Large intestine (tissue), 12 donors: ENCODE measurements at places on chromosomes 5 and 9.

GRCh38 chr5:143536364-143536763 lies 132.9 kb upstream of the NR3C1 start:
- DNase-seq: no peak

DNA sequence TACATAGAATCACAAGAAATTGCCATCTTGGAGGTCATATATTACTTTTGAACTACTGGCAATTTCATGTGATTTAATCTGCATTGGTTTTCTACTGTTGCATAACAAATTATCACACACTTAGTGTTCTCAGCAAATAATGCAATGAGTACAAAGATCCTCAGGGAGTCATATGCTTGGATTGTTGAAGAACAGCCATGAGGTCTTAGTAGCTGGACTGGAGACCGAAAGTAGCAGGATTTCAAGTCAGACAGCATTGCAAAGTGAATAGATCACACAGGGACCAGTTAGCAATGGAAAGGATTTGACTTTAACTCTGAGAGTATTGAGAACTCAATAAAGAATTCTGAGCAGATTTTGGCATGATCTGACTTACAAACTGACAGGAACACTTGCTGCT lies 32.2 kb upstream of the FRMD3 start:
- DNase-seq: peak; percentile 85

DNA sequence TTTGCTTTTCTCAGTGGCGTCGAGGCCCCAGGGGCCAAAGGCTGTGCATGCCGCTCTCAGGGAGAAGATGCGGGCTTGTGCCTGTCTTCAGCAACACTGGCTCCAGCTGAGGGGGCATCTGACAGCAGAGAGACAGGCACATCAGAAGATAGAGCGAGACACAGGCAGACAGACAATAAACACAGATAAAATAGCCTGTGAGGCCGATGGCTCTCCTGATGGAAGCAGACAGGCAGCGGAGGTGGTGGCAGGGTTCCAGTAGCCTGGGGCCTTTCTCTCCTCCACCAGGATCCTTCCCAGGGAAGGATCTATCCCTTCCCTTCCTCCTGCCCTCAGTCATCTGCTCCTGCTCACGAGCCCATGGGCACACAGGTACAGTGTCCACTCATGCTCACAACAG lies 16.6 kb upstream of the UNC5A start:
- DNase-seq: no peak

DNA sequence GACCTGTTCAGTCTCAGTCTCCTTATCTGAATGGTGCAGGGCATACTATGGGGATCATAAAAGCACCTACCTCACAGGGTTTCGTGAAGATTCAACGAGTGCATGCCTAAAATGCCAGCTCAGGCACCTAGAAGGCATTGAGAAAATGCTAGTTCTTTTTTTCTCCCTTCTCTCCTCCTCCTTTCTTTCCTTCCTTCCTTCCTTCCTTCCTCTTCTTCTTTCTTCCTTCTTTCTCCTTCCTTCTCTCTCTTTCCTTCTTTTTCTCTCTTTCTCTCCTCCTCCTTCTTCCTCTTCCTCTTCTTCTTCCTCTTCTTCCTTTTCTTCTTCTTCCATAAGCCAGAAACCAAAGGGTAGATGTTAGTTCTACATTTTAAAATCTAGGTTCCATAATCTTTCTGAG lies 12.3 kb upstream of the RAB14 start:
- no peak for DNase-seq

DNA sequence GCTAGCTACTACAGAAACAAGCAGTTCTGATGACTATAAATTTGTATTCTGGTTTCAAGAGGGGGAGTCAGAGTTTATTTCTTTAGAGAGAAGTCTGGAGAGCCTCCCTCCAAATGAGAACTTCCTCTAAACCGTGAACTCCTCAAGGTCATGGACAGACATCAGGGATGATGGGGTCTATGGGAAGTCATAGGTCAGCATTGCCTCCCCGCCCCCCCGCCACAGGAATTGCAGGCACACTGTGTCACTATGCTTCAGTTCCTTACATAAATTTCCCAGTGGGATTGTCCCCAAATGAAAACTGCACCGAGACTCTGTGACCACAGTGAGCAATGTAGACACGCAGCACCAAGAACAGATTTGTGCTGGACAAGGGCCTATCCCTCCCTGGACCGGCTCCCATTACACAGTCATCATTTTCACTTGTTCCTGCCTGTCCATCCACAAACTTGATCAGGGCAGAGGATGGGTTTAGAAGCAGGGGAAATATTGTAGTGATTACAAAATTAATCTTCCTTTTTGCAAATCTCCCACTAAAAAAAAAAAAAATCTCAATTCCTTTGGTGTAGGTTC lies 300.3 kb downstream of the EFNA5 start:
- no peak for DNase-seq

GRCh38 chr5:145408048-145408341 lies 427.1 kb downstream of the PRELID2 start:
- no peak for DNase-seq

GRCh38 chr5:180557217-180557809 lies 34.0 kb downstream of the SCGB3A1 start:
- DNase-seq: no peak

DNA sequence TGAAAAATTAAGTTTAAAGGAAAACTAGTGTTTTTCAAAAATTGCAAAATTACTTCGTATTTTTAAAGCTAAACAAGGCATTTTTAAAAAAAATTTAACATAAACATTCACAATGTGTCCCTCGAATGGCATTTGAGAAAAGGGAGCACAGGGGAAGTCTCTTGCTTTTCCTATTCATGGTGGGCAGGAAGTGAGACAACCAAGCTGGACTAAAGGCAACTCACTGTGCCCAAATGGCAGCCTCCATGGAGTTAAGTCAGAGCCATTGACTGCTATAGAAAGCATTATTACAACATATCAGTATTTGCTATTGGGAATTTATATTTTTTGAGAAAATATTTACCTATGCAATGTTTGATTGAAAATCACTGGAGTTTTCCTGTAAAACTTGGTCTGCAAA lies 8.3 kb downstream of the HNRNPH1 start:
- no peak for DNase-seq

GRCh38 chr5:178511172-178511571 lies 79.0 kb downstream of the COL23A1 start:
- DNase-seq: no peak
